ENCODE measurements at places on chromosomes 16 and 17.
A peak's percentile ranks its signal among the peaks of the same experiment; 100 is the strongest.

GRCh38 chr17:50206604-50207293 lies 5.3 kb upstream of the COL1A1 start:
- no peak for DNase-seq

- DNase-seq, result no peak
Measured at GRCh38 chr16:24773771-24774427, 44.4 kb downstream of the TNRC6A start.

GRCh38 chr17:6924208-6924607 lies 71.6 kb upstream of the ALOX12 start:
- DNase-seq, result no peak

DNA sequence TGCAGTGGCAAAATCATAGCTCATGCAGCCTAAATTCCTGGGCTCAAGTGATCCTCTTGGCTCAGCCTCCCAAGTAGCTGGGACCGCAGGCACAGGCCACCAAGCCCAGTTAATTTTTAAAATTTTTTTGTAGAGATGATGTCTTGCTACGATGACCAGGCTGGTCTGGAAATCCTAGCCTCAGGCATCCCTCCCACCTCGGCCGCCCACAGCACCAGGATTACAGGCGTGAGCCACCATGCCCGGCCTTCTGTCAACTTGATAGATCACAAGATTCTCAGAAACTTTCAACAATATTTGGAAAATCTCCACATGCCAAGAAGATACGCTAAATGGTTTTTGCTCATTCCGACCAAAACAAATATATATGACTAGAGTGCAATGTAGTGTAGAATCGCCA lies 111.0 kb downstream of the ADCY9 start:
- no peak for DNase-seq

GRCh38 chr17:82372249-82373071 lies 895 bp downstream of the UTS2R start:
- DNase-seq, result no peak

DNA sequence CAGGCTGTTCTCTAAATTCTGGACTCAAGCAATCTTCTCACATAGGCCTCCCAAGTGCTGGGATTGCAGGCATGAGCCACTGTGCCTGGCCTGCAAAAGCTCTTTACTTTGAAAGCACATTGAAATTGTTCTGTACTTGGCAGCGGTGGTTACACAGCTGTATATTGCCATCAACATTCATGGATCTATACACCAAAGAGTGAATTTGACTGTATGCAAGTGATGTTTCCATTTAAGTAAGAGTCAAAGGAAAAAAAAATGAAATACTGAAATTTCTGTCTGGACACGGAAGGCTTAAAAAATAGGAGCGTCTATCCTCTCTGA lies 450.6 kb upstream of the PSMD7 start:
- no peak for DNase-seq

GRCh38 chr16:78462288-78463208 lies 363.1 kb downstream of the WWOX start:
- DNase-seq, result no peak

- DNase-seq, result no peak
Measured at GRCh38 chr17:8857919-8858318, 9.6 kb downstream of the PIK3R6 start.

- no peak for DNase-seq
Measured at GRCh38 chr17:66306446-66306845, 4.0 kb downstream of the PRKCA start.

- no peak for DNase-seq
Measured at GRCh38 chr17:79652999-79653643, 42.3 kb upstream of the RBFOX3 start.

GRCh38 chr17:67489273-67489672 lies 112.2 kb downstream of the PITPNC1 start:
- DNase-seq, result no peak

DNA sequence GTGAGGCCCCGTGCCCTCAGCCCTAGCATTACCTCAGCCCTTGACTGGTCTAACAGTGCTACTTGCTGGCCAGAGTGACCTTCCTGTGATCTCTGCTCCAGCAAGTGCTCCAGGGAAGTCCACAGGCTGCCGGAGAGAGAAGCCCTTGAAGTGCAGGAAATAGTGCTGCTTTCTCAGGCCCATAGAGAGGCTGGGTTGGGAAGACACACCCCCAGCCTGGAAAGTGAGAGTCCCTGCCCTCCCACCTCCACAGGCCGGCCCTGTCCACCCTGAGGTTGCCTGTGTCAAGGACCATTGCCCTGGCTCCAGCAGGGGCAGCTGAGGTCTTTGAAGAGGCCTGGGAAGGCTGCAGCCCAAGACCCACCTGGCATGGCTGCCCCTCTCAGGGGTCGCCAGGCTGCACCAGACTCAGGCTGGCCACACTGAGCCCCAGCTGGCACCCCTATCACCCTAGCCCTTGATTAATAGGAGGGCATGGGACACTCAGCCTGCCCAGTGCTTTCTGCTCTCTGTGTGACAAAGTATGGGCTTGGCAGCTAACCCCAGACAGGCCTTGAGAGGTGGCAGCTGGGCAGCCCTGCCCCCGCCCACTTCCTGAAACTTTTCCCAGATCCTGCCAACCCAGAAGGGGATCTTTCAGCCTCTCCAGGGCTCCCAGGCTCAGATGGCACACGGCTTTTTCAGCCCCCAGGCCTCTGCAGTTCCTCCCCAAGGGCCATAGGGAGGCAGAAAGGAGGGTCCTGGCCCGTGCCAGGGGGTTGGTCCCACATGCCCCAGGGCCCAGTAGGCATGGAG lies 21.7 kb downstream of the ATP6V0D1 start:
- no peak for DNase-seq

GRCh38 chr17:67982686-67983382 lies 13.4 kb downstream of the C17orf58 start:
- no peak for DNase-seq

- peak; percentile 38 for DNase-seq
Measured at GRCh38 chr17:64262198-64262999, 661 bp downstream of the TEX2 start.

DNA sequence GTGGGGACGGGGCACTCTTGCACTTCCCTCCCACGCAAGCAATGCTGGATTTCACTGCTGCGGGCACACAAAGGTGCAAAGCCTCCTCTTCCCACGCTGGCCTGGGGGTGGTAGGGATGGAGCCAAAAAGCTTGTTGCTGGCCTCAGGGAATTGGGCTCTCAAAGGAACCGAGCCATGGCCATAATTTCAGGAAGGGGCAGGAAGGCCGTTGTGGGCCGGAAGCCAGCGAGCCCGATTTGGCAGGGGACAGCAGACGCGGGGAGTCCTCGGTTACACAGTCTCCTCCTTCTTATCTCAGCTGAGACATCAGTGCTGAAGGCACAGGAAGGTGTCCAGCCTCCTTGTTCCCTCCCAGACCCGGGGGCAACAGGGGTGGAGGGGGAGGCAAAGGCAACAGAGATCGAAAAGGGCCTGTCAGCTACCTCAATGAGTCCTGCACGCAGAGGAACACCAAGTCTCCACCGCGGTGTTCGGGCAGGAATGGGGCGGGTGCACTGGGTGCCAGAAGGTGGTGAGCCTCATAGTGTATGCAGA lies 59.5 kb downstream of the SLFN11 start:
- DNase-seq, result no peak

DNA sequence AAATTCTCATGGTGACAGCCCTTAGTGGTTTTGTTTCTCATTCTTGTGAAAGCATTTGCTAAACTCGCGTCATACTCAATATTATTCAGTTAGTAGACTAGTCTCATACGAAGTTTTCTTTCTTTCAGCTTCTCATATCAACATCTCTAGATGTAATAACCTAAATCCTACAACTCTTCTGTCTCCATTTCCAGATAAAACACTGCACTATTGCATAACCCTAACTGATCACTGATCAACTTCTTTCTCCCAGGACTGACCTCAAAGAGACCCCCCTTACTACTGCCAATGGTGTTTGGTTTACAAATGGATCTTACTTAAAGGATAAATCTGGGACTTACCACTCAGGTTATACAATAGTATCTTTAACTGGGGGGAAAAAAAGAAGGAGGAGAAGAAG lies 36.3 kb upstream of the TEKT1 start:
- DNase-seq, result no peak

DNA sequence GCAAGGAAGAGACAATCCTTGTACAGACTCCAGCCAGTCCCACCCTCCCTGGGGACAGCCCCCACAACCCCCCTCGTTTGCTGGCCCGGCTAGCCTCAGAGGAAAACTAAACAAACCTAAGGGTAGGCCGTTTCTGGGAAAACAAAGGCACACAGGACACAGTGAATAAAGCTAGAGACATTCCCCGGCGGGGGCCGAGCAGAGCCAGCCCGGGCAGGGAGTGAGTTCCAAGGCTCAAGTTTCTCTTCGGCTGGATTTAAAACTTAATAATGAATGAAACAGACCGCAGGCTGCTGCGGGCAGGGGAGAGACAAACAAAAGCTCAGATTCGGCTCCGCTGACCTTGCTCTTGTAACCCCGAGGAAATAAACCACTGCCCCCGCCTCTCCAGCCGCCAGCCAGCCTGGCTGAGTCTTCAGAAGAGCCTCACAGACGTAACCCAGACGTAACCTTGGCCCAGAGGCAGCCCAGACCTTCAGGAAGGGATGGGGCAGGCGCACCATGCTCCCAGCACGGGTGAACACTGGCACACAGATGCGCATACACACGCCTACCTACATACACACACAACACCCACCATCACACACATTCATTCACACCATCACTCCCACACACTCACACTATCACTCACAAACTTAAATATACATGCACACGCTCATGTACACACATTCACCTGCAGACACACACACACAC lies 216.0 kb downstream of the ZNF423 start:
- DNase-seq, result no peak

DNA sequence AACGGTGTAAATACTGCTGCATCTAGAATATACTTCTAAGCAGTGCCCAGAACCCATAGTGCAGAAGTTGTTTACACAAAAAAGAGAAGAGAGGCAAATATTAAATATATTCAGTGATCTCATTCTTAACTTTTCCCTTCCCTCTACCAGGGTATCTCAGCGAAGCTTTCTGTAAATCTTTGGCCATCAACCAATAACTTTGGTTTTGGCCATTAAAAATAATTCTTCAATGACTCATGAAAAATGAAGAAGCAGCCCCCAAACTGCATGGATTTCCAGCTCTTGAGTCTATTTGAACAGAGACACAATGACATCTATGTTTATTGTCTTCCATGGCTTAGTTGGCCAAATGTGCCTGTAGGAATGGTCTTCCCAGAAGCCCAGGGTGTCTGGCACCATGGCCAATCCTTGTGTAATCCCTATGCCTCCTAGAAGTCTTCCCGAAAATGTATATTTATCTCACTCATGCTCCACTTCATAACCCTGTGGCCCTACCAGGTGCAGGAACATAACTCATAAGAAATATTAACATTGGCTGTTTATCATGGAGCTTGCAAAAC lies 646.6 kb downstream of the TOX3 start:
- DNase-seq, result no peak

DNA sequence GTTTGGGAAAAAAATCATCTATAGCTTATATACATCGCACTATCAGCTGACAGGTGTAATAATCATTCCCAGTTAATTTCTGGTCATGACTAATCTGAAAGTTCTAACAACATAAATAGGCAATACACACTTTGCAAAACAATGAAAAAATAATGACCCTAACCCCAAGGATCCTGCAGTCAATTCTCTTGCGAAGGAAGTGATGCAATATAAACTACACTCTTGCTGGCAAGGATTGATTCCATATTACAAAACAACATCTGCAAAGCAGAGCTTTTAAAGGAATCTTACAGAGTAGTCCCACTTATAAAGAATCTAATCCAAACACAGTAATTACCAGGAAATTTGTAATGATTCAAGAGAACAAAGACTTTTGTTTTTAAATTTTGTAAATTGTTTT lies 73.4 kb downstream of the MYO1D start:
- DNase-seq, result no peak

- DNase-seq, result no peak
Measured at GRCh38 chr17:61770043-61770442, 93.3 kb downstream of the BRIP1 start.

- DNase-seq, result no peak
Measured at GRCh38 chr17:76104140-76104895, 731 bp upstream of the EXOC7 start.

GRCh38 chr16:31143011-31143693 lies 6.7 kb downstream of the PRSS36 start:
- DNase-seq, result no peak

- DNase-seq, result no peak
Measured at GRCh38 chr16:50644729-50645128, 36.4 kb downstream of the SNX20 start.

DNA sequence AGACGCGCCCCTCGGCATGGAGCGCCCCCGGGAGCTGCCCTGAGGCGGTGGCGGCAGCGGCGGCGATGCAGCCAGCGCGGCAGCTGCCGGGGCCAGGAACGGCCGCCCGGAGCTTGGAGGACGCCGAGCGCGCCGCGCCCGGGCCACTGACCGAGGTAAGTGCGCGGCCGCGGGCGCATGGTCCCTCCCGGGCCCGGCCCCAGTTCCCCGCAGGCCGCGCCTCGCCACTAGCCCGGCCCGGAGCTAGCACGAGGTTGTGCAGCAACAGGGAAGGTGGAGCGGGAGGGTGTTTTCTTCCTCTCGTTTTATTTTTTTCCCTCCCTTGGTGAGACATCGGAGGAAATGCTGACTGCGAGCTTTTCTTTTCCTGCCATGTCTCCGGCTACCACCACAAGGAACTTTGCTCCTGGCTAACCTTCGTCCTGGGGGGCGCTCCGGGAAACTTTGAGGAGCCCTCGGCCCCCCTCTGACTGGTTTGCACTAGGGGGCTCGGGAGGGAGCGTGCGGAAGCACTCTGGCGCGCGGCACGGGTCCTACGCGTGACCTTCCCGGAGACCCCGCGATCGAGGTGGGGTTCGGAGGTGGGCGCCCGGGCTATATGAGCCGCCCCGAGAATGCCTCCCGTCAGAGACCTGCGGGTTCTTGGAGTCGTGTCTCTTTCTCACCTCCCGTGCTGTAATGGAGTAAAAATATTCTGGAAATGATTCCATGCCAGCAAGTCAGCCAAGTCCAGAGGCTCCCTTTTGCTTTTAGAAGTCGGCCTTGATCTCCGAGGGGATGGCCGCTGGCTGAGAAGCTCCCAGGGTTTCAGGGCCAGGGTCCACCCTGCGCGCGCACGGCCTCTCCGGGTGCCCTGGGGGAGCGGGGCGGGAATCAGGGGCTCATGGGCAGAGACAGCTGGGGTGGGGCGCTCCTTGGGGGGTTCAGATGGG lies 868 bp downstream of the KCNJ12 start:
- no peak for DNase-seq

- no peak for DNase-seq
Measured at GRCh38 chr16:56933828-56934598, 2.1 kb downstream of the HERPUD1 start.

GRCh38 chr16:1152651-1153259 lies at the start of gene CACNA1H:
TSS of gene CACNA1H (plus strand) at chr16:1153106. CDS start at chr16:1153738, 632 bp downstream.
- peak; percentile 30 for DNase-seq

- DNase-seq, result no peak
Measured at GRCh38 chr17:6323626-6324356, 111.1 kb downstream of the AIPL1 start.

DNA sequence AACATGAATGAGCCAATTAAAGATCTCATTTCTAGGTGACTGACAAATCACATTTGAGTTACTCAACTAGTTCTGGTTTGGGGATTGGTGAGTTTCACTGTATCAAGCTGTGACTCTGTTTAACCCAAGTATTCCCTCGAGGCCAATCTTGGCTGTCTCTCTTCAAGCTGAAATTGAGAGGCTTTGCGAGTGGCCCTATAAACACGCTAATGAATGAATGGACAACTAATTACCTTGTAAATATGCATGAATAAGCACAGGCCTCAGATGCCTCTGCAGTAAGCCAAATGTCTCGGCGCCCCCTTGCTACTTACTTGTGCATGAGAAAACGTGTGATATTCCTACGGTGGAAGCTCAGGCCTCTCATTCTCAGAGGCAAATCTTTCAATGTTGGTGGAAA lies 450.3 kb upstream of the PSMD7 start:
- DNase-seq, result no peak
